ENCODE measurements at places on chromosomes 7 and 10.

DNA sequence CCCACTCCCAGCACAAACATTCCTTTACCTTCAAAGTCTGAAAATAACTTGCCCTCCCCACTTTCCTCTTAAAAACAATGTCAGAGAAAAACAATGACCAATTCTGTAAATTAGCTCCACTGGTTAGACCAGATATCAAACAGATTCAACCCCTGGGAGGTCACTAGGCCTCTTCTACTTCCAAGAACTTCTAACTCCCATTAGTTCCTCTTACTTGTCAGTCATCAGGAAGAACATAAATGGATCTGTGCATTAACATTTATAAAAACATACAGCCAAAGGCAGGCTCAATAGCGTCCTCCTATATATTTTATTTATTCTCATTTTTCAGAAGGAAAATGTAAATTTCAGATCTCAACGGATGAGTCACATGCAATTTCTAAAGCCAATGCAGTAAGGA, 2.2 kb downstream of the ELAPOR2 start:
- DNase-seq: no peak

- no peak for DNase-seq
Measured at GRCh38 chr10:44393051-44393630, 8.2 kb upstream of the CXCL12 start.

DNA sequence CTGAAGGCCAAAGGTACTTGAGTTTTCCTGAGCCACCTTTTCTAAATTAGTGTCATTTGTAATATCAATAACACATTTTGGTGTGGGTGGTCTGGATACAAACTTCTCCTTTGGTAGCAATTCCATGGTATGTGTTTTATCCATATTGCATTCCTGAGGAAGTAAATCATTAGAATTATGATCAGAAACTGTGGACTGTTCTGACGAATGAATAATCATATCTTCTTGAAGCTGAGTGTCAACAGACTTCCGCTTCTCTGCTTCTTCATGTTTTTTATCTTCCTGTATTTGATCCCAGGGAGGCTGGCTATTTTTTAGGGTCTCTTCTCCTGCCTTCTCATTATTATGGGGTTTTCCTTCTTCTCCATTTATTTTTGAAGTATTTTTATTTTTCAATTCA, 81.4 kb downstream of the NRBF2 start:
- DNase-seq: no peak

GRCh38 chr10:131676800-131677421, 223.9 kb upstream of the PPP2R2D start:
- no peak for DNase-seq
